Activated CD4-positive, alpha-beta T cell treated with anti-CD3 and anti-CD28 coated beads, Interleukin-2, amount 50 U/mL, for 48 hours (primary cell): ENCODE measurements at places on chromosomes 13 and 19.

GRCh38 chr13:26721251-26722121 lies 39.1 kb downstream of the GPR12 start:
- peak; percentile 27 for DNase-seq

DNA sequence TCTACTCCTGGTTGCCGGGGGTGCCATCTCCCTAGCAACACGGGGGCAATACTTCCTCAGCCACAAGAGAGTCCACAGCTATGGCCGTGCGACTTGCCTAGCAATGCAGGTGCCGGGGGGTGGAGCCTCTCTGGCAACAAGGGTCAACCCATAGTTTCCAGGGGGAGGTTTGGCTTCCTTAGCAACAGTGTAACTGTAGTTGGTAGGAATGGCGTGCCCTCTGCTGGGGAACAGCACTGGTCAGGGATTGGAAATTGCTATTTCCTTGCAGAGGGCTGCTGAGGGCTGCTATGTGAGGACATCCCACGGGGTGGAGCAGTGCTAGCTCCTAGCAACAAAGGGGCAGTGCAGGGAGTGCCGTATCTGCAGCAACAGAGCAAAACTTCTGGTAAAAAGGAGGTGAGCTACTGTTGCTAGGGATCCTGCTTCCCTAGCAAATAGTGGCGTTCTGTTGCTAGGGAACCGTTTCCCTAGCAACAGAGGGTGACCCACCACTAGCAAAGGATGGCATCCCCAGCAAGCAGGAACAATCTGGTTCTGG lies 7.0 kb upstream of the TMC4 start:
- no peak for DNase-seq

DNA sequence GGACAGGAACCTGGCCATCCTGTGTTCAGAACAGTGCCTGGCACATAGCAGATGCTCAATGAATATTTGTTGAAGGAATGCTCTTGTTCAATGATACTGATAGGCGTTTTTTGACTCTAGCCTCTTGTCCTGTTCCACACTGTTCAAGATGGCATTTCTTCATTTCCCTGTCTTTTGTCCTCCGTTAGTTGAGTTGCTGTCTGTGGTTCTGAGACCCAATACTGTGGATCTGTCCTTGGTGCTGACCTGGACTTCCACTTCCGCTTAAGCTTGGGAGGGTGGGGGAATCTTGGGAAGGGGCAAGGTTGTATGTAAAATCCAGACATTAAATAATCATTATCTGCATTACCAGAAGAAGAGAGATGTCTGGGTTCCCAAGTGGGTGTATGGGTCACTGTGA lies 8.3 kb upstream of the KCNN4 start:
- DNase-seq: no peak

GRCh38 chr13:28859069-28859468 lies 38.9 kb downstream of the MTUS2 start:
- DNase-seq: no peak

DNA sequence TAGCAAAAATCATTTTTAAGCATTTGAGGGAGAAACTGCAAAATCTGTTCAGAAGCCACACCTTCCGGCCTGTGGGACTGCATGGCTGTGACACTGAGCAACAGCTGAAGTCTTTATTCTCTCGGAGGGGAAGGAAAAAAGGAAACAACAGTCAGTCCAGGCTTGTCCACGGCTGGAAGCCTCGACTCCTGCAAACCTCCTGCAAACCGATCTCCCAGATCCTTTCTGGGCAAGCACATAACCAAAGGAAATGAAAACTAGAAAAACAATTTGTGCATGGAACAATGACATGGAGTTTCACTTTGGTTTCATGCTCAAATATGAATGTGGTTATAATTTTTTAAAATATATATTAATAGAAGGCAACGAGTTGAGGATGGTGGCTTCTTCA lies 1.0 kb downstream of the COL4A1 start:
- no peak for DNase-seq

GRCh38 chr13:45604892-45605291 lies 10.6 kb downstream of the ERICH6B start:
- no peak for DNase-seq

DNA sequence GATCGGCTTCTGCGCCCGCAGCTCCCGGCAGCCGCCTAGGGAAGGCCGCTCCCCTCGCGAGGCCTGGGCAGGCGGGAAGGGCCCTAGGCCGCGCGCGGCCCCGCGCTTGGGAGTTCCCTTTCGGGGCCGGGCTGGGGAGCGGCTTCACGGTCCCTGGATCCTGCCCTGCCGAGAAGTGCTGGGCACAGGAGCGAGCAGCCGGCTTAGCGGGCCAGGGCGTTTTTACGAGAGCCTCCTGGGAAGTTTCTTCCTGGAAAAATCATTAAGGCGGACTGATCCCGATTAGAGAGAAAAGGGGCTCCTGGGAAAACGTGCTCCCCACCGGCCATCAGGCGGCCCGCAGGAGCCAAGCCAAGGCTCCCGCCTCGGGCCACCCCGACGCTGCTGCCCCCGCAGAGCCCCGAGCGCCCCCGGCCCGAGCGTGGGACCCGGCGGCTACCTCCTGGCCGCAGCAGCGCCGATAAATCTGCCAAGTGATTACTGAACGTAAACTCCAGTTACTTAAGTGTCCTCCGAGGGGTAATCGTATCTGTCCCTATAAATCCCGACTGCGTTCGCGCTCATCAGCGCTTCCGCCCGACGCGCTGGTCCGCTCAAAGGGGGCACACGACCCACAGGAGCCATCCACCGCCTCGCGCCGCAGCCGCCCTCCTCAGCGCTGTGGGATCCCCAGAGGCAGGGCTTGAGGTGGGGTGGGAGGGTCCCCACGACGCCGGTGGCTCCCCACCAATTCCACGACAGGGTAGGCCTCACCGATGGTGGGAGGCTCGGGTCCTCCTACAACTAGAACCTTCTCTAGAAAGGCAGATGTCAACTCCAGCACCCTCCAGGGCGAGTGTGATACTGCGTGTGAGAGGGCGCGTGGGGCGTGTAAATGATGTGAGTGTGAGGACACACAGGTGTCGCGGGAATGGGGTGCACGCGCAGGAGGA lies 2.8 kb downstream of the ZIC5 start:
- no peak for DNase-seq

DNA sequence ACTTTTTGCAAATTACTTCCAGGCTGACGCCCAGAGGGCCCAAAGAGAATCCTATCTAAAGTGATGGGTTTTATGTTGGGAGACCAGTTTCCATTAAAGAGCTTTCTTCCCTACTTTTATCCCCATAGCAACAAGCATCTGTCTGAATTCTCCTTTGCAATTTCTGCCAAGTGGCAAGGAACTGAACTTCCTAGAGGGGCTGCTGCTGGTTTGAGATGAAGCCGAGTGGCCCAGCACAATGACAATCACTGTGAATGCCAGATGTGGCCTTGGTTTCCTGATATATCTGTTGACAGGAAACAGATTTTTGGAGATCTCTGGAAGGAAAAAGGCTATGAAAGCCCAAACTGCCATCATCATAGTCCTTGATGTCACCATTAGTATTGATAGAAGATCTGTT lies 198.6 kb downstream of the OXGR1 start:
- no peak for DNase-seq

DNA sequence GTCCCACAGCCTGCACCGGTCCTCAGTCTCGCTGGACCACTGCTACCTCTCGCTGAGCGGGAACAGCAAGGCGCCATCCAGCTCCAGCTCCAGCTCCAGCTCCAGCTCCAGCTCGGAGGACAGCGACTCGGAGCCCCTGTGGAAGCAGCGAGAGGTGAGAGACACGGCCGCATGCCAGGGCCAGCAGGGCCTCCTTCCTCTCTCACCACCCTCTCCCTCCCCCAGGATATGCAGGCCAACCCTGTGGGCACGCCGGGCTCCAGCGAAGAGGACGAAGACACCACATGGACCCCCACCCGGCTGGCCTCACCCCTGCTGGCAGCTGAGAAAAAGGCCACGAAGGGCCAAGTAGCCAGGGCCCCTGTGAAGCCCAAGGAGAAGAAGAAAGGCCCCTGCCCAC lies 7.3 kb downstream of the SIX5 start:
- no peak for DNase-seq

GRCh38 chr13:51111174-51111573 lies at the start of gene C13orf42:
TSS of gene C13orf42 (minus strand) at chr13:51111274. CDS start at chr13:51111209, 65 bp downstream.
- DNase-seq: no peak

- DNase-seq: no peak
Observed at GRCh38 chr19:15759962-15760565, 22.3 kb downstream of the OR10H3 start.

DNA sequence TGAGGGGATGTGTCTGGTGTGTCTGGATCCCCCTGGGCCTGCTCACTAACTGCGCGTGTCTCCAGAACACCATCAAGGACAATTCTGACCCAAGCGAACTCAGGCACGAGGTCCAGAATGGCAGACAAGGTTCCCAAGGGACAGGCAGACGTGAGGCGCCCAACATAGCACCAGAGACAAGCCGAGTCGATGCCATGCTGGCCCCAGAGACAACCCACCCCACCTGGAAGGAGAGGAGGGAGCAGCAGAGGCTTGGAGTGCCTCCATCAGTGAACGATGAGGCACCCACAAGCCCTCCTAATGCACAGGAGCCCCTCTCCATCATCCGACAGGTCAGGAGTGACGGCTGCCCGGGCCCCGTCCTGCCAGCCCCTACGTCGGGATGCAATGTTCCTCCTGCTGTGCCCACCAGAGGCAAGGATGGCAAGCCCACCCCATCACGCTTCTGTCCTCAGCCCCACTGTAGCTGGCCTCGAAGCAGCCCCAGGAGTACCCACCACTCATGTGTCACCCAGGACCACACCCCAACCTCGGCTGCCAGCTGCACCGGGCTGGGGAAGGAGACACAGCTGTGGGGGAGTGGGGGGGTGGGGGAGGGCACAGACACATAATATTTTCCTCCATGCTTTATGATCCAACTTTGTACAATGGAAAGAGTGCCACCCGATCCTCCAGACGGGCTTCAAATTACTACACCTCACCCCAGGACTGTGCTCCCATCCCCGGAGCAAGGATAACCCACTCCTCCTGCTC lies 11.8 kb downstream of the AP3D1 start:
- no peak for DNase-seq

DNA sequence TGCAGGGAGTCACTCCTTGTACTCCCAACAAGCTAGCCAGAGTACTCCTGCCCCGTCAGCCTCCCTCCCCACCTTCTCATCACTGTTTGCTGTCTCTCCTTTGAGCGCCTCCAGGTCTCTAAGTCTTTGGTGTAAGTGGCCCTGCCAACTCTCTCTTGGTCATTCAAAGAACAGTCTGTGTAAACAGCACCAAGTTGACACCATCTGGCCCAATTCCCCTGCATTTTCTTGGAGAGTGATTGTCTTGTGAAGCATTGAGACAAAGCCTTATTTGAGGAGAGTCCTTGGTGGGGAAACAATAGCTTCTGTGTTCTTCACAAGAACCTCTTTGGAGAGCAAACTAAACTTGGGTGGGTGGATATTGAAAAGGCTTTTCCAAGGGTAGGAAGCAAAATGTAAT lies 114.6 kb upstream of the RNF113B start:
- no peak for DNase-seq

DNA sequence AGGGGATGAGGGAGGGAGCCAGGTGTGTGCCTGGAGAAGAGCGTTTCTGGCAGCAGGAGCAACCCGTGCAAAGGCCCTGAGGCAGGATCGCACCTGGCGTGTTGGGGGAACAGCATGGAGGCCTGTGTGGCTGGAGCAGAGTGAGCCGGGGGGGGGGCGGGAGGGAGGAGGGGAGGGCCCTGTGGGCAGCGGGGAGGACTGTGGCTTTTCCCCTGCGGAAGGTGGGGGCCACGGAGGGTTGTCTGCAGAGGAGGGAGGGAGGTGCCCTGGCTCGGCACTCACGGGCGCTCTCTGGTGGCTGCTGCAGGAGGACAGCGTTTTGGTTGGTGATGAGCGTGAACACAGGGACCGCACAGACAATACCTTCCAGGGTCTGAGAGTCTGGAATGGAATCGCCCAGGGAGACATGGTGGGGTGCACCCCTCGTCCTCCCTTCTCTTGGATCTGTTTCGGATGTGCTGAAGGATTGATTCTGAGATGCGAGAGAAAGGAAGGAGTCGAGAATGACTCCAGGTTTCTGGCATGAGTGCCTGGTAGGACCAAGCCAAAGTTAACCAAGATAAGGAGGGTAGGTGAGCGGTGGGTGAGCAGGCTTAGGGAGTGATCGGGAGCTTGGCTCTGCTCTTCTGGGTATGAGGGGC lies 6.5 kb downstream of the RAB11B start:
- peak; percentile 83 for DNase-seq

DNA sequence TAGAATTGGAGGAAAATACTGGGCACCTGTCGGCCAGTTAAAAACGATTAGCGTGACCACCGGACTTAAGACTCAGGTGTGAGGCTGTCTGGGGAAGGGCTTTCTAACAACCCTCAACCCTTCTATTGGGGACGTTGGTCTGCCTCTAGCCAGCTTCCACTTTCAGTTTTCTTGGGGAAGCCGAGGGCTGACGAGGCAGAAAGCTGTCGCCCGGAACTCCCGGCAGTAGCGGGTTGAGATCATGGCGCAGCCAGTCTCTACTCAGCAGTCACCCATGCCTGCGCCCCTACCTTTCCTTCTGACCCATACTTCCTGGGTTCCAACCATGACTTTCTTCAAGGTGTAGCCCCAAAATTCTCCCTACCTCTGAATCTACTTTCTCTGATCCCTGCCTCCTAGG lies 1424.1 kb downstream of the SLITRK1 start:
- no peak for DNase-seq

GRCh38 chr13:73803997-73804396 lies 330.2 kb downstream of the KLF12 start:
- DNase-seq: no peak

DNA sequence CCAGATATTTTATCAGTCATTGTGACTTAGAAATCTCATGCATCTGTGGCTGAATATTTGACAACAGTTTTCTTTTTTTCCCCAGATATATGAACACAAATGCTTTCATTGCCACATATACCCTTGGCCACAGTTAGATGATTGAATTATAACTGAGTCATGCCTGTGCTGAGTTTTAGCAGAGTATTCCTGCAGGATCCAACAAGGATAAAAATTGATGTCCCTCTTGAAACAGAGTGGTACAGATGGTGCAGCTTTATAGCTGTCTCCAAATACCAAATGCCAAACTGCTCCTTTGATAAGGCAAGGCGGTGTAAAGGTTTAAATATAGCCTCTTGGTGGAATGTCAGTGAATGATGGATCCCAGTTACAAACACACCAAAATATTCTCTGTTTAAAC lies 428.5 kb downstream of the GPC6 start:
- no peak for DNase-seq

GRCh38 chr13:82356667-82357410 lies 1525.4 kb downstream of the SLITRK1 start:
- DNase-seq: no peak

GRCh38 chr13:53028063-53028462 lies 550 bp upstream of the OLFM4 start:
- no peak for DNase-seq

DNA sequence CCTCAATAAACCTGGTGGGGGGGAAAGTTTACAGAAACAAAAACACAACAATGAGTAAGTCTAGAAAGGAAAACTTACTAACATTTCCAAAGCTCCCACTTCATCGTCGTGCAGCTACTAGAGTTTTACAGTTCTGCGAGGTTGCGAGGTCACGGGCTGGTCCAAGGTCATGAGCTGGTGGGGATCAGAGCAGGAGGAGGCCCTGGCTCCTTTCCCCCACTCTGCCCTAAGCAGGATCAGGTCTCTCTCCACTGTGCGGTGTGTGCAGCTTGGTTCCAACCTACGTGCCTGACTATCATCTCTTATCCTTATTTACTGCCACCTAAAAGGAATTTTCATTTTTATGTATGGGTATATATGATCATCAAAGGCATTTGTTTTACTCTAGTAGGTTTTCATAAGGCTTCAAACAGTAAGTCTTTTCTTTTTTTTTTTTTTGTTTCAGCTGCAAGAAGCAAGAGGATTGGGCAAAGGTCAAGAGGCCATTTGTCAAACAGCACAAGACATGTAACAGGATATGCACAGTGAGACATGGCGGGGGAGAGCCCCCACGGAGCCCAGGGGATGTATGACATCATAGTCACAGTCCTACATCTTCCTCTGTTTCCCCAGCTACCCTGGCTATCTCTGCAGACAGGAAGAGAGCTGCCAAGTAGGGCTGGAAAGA lies 76.6 kb upstream of the POMP start:
- peak; percentile 9 for DNase-seq
